ENCODE measurements at places on chromosomes 4 and X.

GRCh38 chr4:177251237-177251636 is 58.4 kb upstream of the NEIL3 start:
- DNase-seq = no peak

- DNase-seq = no peak
Observed at GRCh38 chr4:138650929-138651448, 364.6 kb upstream of the NOCT start.

GRCh38 chrX:555725-556666 is 74.6 kb upstream of the SHOX start:
- no peak for DNase-seq

- no peak for DNase-seq
Observed at GRCh38 chr4:168917138-168917779, 92.8 kb downstream of the CBR4 start.

DNA sequence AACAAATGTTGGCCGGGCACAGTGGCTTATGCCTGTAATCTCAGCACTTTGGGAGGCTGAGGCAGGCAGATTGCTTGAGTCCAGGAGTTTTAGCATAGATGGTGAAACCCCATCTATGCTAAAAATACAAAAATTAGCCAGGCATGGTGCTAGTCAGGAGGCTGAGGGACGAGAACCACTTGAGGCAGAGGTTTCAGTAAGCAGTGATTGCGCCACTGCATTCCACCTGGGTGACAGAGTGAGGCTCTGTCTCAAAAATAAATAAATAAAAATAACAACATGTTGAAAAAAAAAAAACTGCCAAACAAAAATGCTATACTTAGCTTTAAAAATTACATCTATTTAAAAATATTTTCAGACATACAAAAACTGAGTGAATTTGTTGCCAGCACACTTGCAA is 374.2 kb upstream of the SMIM31 start:
- no peak for DNase-seq

DNA sequence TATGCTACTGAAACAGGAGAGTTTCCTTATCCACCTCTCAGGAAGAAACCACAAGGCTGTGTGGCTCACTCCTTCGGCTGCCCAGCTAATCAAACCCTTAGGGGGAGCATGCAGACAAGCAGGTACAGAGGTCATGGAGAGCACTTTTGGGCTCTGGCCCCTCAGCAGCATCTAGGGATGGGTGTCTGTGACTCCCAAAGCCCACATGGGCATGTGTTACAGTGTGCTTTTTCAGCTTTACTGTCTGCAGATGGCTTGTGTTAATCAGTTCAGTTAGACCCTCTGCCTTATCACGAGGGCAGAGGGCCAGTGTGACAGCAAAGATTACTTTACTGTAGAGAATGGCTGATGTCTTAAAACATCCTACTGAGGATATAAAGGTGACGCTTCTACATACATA is 447.4 kb downstream of the PCDH10 start:
- no peak for DNase-seq
